Stimulated activated CD4-positive, alpha-beta T cell treated with anti-CD3 and anti-CD28 coated beads, Interleukin-4, amount 100 ng/mL, for 4 hours (primary cell): ENCODE measurements at places on chromosomes 13 and 19.

GRCh38 chr13:29858667-29859066 lies 8.2 kb upstream of the UBL3 start:
- no peak for DNase-seq

GRCh38 chr19:50759886-50760285 lies 10.4 kb upstream of the GPR32 start:
- no peak for DNase-seq

- DNase-seq: no peak
Observed at GRCh38 chr19:33175886-33176669, 18.1 kb upstream of the LRP3 start.

- no peak for DNase-seq
Observed at GRCh38 chr13:25771641-25772478, 280.0 kb downstream of the SHISA2 start.

GRCh38 chr13:61935710-61936109 lies 520.1 kb upstream of the PCDH20 start:
- no peak for DNase-seq

GRCh38 chr19:28305513-28305912 lies 907.4 kb downstream of the UQCRFS1 start:
- DNase-seq: no peak

DNA sequence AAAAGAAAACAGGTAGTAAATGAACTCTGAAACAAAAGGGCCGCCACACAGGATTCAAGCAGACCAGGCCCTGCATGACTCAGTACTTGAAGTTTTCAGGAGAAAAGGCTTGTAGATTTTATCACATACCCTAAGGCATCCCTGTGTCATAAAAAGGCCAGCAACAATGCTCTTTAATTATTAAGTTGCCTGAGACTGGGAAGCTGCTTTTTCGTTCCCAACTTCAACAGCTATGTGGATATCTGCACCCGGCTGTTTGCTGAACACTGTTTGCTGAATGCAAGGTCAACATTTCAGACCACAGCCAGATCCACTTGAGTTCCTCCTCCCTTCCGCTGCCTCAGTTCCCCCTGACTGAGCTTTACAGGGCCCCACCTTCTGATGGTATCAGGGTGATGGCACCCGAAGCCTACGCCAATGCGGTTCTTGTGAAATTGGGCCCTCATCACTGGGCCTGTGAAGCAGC lies 6.1 kb upstream of the ECH1 start:
- DNase-seq: no peak

DNA sequence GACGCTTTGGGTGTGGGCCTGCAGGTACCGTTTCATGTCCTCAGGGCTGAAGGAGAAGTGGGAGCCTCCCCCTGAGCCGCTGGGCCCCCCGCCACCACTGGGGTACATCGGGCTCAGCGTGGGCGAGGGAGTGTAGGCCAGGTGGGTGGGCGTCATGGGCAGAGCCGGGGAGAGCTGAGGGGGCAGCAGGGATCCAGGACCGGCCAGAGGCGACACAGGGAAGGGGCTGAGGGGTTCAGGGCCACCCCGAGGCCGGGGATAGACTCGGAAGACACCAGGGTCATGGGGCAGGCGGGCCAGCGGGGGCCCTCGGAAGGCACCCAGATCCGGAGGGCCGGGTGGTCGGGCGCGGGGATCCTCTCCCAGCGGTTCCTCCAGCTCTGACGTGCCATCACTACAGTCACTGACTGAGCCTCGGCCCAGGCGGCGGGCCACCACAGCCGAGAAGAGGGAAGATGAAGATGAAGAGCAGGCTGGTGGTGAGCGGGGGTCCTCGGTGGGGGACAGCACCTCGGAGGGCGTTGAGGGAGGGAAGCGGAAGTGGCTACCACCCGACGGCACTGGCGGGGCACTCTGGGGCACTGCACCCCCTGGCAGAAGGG lies 5.7 kb downstream of the ERF start:
- DNase-seq: no peak

DNA sequence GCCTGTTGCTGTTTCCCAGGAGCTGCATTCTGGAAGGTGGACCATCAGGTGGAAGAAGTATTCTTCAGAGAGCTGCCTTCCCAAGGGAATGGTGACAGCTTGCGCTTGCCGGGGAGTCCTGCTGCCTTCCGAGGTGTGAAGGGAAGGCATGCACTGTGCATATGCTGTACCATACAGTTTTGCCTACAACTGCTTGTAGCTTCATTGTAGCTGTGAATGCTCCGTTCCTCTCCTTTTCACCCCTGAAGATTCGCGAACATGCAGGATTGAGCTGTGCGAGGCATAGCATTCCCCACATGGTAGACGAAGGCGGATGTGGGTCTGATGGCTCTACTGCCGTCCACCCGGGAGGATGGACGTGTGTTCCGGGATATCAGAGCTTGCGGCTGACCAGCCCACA lies 243.2 kb upstream of the TSHZ3 start:
- no peak for DNase-seq

DNA sequence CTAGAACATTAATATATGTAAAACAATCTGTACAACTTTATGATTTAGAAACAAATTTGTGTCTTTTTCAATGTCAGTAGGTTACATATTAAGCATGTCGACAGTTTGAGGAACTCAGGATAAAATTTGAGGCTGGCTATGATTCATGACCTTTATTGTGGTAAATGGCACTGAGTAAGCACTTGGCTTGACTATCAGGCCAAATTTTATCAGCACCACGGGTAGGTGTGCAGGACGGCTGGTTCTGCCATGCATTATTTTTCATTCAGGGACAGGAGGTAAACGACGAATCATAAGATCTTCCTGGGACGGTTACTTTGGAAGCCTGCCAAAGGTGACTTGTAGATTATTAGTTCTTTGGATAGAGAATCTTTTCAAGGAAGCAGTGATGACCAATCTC lies 19.9 kb upstream of the CYP4F8 start:
- no peak for DNase-seq

GRCh38 chr13:42109957-42110356 lies 61.5 kb downstream of the DGKH start:
- no peak for DNase-seq

GRCh38 chr13:111925146-111925875 lies 141.6 kb upstream of the SOX1 start:
- DNase-seq: no peak

DNA sequence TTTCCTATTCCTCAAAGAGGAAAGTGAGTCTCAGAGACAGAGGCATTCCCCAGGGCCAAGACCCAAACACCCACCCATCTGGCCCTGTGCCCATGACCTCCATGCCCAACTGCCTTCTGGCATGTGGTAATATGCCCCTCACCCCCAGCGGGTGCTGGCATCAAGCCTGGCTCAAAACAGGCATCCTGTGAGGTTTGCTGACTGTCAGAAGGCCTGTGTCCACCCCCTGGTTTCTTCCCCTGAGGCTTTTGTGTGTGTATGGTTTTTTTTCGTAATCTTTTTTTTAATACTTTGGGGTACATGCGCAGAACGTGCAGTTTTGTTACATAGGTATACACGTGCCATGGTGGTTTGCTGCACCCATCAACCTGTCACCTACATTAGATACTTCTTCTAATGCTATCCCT lies 7.6 kb upstream of the KANK2 start:
- DNase-seq: no peak

DNA sequence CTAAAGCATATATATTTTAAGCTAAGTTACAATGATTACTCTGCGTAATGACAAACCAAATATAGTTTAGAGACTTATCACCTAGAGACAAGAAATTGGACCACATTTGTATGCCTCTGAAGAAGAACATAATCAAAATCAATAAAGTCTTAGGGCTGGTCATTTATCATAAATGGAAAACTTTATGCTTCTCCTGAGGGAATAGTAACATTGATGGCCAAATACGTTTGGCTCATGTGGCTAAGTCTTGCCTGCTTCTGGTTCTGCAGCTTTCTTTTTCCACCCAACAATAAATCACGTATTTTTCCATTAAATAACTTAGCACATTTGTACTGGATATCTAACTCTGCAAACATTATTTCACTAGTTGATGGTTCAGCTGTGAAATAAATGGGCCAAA lies 458.4 kb downstream of the SLITRK1 start:
- DNase-seq: no peak
